ENCODE measurements at places on chromosomes 16 and 17.

GRCh38 chr16:3695610-3696369 is 21.5 kb downstream of the TRAP1 start:
- no peak for DNase-seq

DNA sequence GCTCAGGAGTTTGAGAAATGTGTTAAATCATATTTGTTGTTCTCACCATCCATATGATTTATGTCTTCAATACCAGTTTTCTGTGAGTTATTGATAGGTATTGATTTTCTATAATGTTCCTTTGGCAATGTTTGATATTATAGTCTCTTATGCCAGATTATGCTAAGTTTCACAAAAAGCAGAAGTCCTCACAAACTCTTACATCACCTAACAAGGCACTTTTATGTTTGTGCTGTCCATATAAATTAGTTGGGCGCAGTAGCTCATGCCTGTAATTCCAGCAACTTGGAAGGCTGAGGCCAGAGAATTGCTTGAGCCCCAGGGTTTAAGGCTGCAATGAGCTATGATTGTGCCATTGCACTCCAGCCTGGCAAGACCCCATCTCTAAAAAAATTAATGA is 12.6 kb upstream of the UQCRC2 start:
- DNase-seq, result no peak

DNA sequence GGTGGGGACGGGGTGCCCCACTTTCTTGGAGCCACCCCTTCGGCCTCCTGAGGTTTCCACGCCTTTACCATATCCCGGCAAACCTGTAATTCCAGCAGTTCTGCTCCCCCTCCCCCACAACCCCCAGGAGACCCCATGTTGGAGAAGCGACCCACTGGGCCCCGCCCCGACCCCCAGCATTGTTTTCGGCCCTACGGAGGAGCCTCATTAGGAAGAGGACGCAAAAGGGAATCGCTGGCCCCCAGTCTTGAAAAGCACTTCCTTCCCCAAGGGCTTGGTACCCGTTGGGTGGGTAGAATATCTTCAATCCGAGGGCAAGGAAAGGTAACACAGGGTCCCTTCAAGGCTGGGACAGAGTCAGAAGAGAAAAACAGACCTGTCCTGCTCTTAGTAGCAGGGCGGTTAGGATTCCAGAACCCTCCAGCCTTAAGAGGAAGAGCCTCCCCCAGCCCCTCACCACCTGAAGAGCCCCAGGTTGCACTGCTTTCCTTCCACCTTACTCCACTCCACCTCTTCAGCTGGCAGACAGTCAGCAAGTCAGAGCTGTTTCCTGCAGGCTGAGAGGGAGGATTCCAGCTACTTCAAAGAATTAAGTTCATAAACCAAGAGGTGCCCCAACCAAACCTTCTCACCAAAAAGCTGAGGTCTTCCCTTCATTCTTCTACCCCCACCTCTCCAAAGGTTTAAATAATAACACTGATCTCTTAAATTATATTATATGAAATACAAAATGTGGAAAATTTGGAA is 803 bp upstream of the TLCD2 start:
- peak; percentile 14 for DNase-seq

- no peak for DNase-seq
Measured at GRCh38 chr16:84209989-84210388, 19.0 kb downstream of the ADAD2 start.

DNA sequence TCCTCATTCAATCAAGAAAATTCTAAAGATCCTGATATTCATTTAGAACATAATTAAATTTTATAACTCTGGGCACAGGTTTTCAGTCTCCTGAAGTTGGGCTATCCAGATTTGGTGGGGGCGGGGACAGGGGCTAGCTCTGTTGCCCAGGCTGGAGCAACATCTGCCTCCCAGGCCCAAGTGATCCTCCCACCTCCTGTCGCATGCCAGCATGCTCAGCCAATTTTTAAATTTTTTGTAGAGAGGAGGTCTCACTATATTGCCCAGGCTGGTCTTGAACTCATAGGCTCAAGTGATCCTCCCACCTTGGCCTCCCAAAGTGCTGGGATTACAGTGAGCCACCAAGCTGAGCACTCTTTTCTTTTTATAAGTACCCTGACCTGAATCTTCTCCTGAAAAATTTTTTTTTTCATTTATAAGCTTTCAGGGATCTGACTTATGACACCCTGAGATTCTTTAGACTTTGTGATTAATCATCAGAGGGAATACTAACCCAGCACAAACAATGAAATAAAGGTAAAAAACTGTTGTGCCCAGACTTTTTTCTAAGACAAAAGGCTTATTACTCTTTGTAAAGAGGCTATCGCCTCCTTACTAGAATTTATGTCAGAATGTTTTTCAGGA is 62.6 kb downstream of the TUBD1 start:
- DNase-seq, result no peak

DNA sequence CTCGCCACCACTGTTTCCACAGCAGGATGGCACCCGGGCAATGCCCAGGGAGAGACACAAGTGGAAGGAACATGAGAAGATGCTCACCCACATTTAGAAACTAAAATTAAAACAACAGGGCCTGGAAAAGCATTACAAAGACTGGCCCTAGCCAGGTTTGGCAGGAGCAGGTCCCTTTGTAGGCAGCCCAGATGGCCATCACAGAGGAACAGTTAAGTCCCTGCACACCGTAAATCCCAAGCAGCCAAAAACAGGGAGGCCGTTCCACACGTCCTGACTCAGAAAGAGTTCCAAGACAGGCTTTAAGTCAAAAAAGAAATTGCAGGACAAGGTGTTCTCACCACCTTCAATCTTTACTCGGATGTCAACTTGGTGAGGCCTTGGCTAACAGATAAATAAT is 127.1 kb downstream of the DYNLRB2 start:
- DNase-seq, result no peak

- DNase-seq, result no peak
Measured at GRCh38 chr17:37392024-37392590, 14.5 kb downstream of the ACACA start.

DNA sequence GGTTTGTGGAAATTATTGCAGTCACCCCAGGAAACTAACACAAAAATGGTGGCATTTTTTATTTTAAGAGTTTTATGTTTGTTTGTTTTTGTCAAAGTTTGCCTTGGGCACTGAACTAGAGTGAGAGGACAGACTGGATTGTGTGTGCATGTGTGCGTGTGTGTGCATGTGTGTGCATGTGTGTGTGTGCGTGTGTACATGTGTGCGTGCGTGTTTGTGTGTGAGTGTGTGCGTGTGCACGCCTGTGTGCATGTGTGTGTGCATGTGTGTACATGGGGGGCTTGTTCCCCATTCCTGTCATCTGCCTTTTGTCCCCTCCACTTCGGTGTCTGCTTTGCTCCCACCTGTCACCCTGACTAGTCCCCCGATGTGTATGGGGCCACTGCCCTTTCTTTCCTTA is 32.5 kb downstream of the MGAT5B start:
- no peak for DNase-seq

- DNase-seq, result no peak
Measured at GRCh38 chr16:27429330-27429871, 27.4 kb downstream of the IL21R start.

DNA sequence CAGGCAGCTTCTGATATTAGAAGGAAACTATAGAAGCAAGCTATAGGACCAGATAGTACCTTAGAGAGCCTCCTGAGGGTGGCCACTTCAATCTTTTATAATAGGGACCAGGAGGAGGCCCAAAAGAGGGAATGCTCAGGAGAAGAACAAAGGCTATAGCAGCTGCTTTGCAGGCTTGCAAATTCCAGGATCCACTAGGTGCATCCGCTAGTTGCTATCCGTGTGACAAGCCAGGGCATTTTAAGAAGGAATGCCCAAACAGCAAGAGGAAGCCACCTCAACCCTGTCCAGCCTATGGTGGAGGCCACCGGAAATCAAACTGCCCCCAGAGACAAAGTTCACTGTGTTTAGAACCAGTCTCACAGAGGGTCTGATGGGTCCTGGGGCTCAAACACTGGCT is 192.6 kb upstream of the KIF2B start:
- DNase-seq, result no peak

DNA sequence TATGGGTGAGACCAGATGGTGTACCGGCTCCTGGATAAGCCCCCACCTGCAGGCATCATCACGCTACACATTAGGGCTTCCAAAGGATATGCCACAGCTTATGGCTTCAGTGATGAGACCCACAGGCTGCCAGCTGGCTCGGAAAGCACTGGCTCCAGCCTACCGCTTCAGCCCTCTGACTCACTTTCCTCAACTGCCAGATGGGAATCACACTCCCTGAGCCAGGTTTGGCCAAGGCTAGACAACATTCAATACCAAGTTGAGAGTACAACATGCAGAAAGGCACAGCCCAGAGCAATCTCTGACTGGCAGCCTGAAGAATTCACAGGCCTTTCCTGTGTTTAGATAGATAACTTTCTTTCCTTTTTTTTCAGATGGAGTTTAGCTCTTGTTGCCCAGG is 10.3 kb downstream of the CENPV start:
- DNase-seq, result no peak

DNA sequence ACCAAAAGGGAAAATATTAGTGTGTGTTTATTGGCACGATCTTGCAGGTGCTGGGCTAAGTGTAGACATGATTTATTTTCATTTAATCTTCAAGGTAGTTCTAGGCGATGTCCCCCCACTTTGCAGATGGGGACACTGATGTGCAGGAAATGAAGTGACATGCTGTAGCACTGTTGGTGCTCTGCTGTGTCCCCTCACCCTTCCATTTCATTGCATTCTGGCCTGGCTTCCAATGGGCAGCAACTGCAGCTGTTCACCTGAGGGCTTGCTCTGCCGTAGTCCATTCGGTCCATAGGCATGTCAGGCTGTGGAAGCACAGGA is 123.9 kb downstream of the PRKCB start:
- DNase-seq, result no peak

GRCh38 chr17:69468207-69468606 is 53.7 kb downstream of the MAP2K6 start:
- DNase-seq, result no peak

DNA sequence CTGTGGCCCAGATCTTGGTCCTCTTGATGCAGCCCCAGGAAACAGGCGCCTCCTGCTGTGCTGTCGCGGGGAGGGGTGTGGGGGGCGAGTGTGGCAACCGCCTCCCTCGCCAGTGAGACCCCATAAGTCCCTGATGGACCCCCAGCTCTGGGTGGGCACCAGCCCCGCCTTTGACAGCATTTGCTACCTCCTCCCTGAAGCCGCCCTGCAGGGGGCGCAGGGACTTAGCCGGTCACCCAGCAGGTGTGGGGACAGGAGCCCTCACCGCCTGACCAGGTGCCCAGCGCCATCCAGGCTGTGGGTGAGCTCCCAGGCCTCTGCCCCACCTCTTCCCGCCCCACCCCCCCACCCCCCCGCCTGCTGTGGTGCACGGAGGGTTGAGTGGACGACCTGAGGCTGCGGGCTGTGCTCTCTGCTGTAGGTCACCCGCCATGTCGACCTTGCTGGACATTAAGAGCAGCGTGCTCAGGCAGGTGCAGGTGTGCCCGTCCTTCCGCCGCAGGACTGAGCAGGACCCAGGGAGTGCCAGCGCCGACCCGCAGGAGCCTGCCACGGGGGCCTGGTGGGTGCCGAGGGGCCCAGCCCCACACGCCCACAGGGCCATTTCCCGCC is 4.8 kb downstream of the BAIAP3 start:
- no peak for DNase-seq

- DNase-seq, result no peak
Measured at GRCh38 chr16:56860226-56861020, 4.6 kb upstream of the SLC12A3 start.

All from Right ventricle myocardium superior (tissue), 1 donor.